ENCODE measurements at places on chromosomes 2 and 18.

GRCh38 chr2:237472909-237473877 is 13.9 kb upstream of the MLPH start:
- peak overlapping the region; percentile 95 for H3K27ac ChIP-seq
- peaks cover 28% of the 10 kb centered on the region for H3K4me1 ChIP-seq
- no peak for DNase-seq
- H3K36me3 ChIP-seq = no peaks in the 10 kb centered on the region

DNA sequence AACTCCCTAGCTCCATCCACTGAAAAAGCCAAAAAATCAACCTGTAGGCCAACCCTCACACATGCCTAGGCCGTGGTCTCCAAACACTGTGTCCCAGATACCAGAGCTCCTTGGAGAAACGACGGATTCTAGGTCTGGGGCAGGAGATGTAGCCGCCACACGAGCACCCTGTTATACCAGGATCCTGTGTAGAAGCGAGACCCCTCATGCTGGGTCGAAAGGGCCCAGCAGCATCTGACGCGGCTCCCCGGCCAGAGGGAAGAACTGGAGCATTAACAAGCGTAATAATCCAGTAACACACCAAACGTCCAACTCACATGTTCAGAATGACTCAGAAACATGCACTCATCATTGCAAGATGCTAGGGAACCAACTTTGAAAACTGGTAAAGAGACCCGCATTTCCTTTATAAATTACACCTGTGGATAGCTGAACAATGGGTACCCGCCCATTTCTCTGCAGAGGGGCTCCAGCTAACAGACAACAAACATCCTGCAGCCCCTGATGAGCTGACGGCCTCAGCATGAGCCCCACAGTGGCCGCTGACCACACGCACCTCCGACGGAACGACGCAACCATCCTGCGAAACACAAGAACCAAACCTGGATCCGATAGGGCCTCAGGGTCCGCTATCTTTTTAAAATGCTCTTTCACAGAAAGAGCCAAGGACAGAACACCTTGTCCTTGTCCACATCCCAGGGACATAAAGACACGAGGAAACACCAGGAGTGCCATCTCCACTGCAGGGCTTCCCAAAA is 14.2 kb downstream of the SLC66A2 start:
- peaks cover 7% of the 10 kb centered on the region for H3K36me3 ChIP-seq
- H3K4me1 ChIP-seq = no peaks in the 10 kb centered on the region
- DNase-seq = no peak
- H3K27ac ChIP-seq = no peak overlapping the region
- no peaks in the 10 kb centered on the region for H3K27me3 ChIP-seq
- H3K4me3 ChIP-seq = no peak overlapping the region

- no peak overlapping the region for H3K4me3 ChIP-seq
- H3K4me1 ChIP-seq = peaks cover 5% of the 10 kb centered on the region
- no peak for DNase-seq
- H3K27me3 ChIP-seq = no peaks in the 10 kb centered on the region
- H3K27ac ChIP-seq = no peak overlapping the region
Measured at GRCh38 chr2:213085538-213085937, 65.9 kb downstream of the IKZF2 start.

DNA sequence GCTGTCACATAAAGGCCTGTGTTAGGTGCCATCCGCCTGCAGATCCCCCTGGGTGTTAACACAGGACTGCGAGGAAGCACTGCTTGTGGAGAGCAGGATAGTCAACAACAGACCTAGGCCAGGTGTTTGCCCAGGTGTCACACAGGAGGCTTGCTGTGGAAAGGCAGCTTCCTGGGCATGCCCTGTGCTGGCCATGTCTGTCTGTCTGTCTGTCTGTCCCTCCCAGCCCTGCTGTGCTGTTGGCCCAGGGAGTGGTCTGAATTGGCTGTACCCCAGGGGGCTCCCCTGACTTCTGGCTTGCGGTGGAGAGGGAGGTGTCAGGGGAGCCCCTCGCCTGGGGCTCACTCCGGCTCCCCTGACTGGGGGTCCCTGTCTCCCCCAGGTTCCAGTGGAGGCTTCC is 53.2 kb downstream of the SH3BP4 start:
- peaks cover 17% of the 10 kb centered on the region for H3K4me1 ChIP-seq
- H3K27me3 ChIP-seq = no peaks in the 10 kb centered on the region
- H3K4me3 ChIP-seq = no peak overlapping the region
- no peak overlapping the region for H3K27ac ChIP-seq

DNA sequence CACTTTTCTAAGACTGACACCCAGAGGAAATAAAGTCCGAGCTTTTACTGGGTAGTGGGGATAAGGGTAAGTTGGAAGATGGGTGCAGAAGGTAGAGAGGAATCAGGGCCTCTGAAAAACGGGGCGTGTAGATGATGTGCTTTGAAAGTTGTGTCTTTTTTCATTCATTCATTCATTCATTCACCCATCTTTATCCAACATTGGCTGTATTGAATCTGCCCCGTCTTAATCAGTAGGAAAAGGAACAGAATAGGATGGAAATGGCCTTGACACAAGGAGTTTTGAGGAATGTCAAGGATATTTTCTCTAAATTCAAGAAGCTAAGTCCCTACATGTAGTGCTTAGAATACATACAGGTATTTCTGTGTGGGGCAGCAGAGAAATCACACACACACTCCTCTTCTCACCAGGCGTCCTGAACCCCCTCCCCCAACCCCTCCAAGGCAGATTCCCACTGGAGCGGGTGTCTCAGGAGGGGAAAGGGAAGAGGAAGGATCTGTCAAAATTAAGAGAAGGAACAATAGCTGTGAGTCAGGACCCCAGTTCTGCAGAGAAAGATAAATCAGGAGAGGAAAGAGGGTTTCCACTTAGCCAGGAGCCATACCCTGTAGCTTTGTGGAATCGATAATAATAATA is 13.9 kb downstream of the DYSF start:
- peak overlapping the region; percentile 72 for H3K4me3 ChIP-seq
- H3K27ac ChIP-seq = no peak overlapping the region
- H3K27me3 ChIP-seq = peaks cover 17% of the 10 kb centered on the region

GRCh38 chr2:233482616-233483015 is 84.0 kb downstream of the USP40 start:
- H3K27me3 ChIP-seq = no peaks in the 10 kb centered on the region
- H3K4me1 ChIP-seq = peaks cover 20% of the 10 kb centered on the region
- no peak for DNase-seq
- peaks cover 5% of the 10 kb centered on the region for H3K36me3 ChIP-seq

DNA sequence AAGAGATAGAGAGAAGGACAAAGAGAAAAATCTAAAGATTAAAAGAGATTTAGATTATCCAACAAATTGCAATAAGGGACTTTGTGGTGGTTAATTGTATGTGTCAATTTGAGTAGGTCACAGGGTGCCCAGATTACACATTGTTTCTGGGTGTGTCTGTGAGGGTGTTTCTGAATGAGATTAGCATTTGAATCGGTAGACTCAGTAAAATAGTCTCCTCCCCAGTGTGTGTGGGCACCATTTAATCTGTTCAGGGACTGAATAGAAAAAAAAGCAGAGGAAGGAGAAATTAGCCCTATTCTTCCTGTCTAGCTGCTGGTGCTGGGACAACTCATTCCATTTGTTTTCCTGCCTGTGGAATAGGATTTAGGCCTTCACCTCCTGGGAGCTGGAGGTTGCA is 339.8 kb upstream of the EPHA4 start:
- no peaks in the 10 kb centered on the region for H3K36me3 ChIP-seq
- no peak for DNase-seq
- no peaks in the 10 kb centered on the region for H3K27me3 ChIP-seq
- H3K4me3 ChIP-seq = no peak overlapping the region
- H3K27ac ChIP-seq = no peak overlapping the region

GRCh38 chr2:3420076-3420768 is 40.7 kb downstream of the TRAPPC12 start:
- no peak for DNase-seq
- H3K4me1 ChIP-seq = no peaks in the 10 kb centered on the region
- peaks cover 27% of the 10 kb centered on the region for H3K36me3 ChIP-seq
- no peak overlapping the region for H3K27ac ChIP-seq

DNA sequence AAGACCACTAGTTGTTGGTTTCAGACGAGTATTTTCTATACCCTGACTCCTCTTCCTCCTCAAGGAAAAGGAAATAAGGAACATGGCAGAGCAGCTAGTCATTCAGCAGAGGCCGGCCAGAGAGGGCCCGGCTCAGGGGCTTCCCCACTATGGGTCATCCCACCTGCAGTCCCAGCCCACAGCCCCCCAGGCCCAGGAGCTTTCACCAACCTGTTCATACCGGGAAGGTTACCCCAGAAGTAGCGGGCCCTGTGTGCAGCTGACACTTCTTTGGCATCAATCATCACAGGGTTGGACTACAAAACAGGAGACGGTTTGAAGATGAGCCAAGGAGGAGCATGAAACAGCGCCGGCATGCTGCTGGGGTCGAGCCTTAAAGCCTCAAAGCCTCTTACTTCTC is 70.5 kb upstream of the POMC start:
- peaks cover 28% of the 10 kb centered on the region for H3K36me3 ChIP-seq
- H3K4me3 ChIP-seq = no peak overlapping the region
- no peaks in the 10 kb centered on the region for H3K27me3 ChIP-seq
- no peak overlapping the region for H3K27ac ChIP-seq

DNA sequence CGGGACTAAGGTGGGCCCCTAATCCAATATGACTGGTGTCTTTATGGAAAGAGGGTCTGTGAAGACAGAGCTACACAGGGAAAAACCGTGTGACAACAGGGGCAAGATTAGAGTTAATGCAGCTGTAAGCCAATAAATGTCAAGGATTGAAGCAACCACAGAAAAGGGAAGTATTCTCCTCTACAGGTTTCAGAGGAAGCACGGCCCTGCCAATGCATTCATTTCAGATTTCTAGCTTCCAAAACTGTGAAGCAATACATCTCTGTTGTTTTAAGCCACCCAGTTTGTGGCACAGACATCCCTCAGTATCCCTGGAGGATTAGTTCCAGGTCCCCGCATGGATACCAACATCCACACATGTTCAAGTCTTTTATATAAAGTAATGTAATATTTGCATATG is 48.8 kb downstream of the SPP2 start:
- H3K27ac ChIP-seq = no peak overlapping the region
- no peaks in the 10 kb centered on the region for H3K36me3 ChIP-seq
- H3K27me3 ChIP-seq = no peaks in the 10 kb centered on the region
- DNase-seq = no peak
- no peak overlapping the region for H3K4me3 ChIP-seq

- H3K4me3 ChIP-seq = peak overlapping the region; percentile 85
- H3K27me3 ChIP-seq = no peaks in the 10 kb centered on the region
- H3K27ac ChIP-seq = peak overlapping the region; percentile 60
- DNase-seq = no peak
- peaks cover 20% of the 10 kb centered on the region for H3K4me1 ChIP-seq
Measured at GRCh38 chr2:39118786-39119499, 1.9 kb downstream of the SOS1 start.

DNA sequence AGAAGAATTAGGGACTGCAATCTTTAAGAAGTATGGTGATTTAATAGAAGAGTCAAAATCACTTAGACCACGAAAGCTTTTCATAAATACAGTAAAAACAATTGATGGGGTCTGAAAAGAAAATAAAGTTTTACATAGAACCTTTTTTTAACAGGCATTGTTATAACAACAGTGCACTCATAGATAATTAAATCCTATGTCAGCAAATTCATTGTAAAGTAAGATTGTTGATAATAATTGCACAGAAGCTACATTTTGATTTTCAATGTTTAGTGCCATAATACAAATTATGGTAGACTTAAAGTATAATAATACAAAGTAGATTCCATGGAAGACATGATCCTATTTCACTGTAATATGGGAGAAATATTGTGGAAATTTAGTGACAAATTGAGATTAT is 130.7 kb upstream of the FSIP2 start:
- H3K4me1 ChIP-seq = no peaks in the 10 kb centered on the region
- DNase-seq = no peak
- H3K27me3 ChIP-seq = no peaks in the 10 kb centered on the region
- no peak overlapping the region for H3K4me3 ChIP-seq

Data from astrocyte (in vitro differentiated cells and primary cell).